ENCODE measurements at places on chromosomes 4 and X.

DNA sequence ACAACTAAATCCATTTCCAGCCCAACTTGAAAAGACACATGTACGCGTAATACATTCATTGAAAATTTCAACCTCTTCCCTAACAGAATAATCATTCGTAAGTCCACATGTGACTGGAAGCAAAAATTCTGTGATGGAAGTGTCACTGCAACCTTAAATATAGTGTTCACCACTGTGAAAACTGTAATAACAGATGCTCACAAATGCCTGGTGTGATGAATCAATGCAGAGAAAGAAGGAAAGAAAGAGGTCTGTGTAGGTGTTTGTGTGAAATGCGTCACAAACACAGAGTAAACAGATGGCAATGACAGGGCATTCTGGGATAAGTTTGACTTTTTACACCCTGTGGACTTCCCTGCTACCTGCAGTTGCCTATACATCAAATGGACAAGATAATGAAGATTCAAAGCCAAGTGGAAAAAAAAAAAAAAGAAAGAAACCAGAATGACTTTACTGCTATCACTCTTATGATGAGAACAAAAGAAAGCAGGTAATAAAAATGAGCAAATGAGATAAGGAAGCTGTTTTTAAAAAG lies 123.3 kb downstream of the EPHA5 start:
- DNase-seq = no peak

DNA sequence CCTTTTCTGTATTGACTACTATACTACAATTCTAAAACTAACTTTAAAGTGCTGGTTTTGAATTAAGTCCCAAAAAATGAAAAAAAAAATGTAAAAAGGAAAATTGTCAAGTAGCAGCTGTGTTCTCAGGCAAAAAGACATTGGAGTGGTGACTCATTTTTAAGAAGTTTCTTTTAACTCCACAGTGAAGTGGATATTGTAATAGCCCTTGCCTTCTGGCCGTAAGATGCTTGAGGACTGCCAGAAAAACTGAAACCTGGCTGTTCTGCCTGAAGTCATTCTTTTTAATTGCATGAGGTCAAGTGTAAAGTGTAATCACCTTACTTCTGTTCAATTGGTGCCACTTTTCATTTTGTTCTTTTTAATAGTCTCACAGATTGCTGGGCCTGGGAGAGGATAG lies 28.9 kb downstream of the SPANXD start:
- no peak for DNase-seq

DNA sequence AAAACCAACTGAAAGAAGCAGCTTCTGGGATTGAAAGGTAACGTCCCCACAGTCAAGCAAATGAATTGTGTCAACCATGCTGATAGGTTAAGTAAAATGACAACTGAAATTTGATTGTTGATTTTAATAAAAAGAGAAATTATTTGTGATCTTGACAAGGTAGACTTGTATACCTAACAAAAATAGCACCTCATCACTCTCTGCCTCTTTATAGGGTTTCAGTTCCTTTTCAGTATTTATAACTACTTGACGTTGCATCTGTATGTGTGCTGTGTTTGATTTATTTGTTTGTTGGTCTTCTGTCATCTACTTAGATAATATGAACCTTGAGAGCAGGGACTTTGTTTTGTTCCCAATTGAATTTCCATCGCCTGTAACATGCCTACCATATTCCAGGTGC lies 7.9 kb upstream of the PPP3CA start:
- DNase-seq = no peak

GRCh38 chr4:179372746-179373145 lies 1930.5 kb upstream of the AGA start:
- DNase-seq = no peak

DNA sequence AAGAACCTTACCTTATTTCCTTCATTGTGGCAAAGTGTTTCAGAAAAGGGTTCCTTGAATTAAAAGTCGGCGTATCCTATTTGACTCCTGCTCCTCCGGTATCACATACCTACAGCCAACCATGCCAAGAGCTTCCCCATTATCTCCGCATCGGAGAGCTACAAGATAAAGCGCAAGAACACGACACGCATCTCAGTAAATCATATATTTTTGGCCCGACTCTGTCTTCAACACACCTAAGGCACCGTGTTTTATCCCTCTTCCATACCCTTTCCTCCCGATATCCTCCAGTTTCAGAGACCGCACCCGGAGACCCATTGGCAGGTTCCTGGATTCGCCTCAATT lies 497 bp upstream of the THAP9 start:
- DNase-seq = no peak

DNA sequence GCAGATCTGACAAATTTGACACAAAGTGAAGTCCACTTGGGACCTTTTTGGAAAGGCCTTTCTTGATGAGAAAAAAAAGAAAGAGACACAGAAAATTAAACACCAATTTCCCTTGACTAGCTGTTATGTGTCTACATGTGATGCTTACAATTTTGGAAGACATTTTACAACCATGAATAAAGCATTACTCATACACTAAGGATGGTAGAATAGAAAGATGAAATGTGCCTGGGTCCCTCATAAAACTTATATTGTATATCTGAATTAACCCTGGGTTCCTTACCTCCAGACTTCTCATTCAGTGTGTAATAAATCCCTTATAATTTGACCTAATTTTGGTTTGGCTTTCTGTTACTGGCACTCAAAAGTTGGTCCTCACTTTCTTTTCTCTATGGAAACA lies 16.5 kb upstream of the GRIA3 start:
- no peak for DNase-seq

- no peak for DNase-seq
These were observed 1661.6 kb upstream of the PCDH7 start for GRCh38 chr4:29058531-29058930.

- DNase-seq = no peak
These were observed 5.9 kb downstream of the TIMP1 start for GRCh38 chrX:47587906-47588735.

DNA sequence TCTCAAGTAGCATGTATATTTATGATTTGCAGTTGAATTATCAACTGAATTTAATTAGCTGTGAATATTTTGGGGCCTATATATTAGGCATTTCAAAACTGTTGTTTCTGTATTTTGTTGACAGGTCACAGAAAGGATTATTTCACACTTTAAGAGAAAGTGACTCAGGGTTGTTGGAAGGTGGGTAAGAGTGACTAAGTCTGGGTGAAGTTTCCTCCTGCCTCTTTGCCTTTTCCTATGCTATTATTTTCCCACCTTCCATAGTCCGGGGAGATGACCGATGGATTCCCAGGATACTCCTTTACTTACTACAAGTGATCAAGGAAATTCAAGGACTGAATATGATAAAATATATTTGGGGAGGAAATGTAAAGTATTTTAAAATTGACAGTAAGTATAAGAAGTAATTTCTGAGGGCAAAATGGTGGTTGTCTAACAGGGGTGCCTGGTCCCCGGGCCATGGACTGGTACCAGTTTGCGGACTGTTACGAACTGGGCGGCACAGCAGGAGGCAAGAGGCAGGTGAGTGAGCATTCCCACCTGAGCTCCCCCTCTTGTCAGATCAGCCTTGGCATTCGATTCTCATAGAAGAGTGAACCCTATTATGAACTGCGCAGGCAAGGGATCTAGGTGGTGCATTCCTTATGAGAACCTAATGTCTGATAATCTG lies 175.5 kb upstream of the GPRIN3 start:
- no peak for DNase-seq

Measured in HFF-Myc (cell line).